AG08395 (cell line): ENCODE measurements at places on chromosomes 4 and X.
A peak's percentile ranks its signal among the peaks of the same experiment; 100 is the strongest.

DNA sequence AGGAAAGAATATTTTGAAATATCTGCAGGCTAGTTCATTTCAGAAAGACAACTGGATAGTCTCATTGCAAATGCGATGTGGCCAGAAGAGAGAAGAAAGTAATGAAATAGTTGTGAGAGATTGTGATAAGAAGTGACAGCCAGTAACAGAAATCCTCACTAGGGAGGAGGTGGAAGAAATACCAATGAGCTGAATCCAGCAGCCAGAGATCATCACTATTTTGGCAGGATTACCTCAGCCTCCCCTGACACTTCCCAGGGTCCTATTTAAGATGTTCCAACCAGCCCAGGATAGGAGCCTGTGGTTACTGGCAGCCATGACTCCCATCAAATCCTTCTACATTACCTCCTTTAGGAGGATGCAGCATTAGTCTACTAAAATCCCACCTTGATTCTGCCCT, 76.7 kb upstream of the ARHGAP24 start:
- DNase-seq, result peak; percentile 53

- DNase-seq, result no peak
Measured at GRCh38 chrX:153310901-153311300, 10.7 kb downstream of the PNMA6F start.

DNA sequence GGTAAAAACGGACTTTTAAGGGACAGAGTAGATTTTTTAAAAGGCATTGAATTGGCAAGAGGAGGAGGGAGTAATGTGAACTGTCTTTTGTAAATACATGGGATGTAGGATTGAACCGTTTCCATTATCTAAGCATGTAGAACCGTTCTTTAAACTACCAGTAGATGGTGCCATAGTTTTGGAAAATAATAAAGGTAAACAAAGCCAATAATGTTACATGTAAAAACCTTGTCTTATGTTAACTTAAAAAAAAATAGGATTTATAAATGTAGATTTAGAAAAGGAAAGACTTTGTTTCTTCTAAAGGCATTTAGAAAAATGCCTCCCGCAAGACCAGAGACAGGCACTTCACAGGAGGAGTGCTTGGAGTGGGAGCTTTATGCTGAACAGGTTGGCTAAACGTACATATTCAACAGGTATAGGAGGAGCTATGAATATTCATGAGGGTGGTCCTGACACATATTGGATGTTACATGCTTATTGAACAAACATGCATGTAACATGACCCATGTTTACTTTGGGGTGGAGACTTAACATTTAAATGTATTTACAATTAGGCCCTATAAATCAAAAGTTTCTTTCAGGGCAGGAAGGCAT, 45.5 kb upstream of the FAM241A start:
- DNase-seq, result peak; percentile 69

- no peak for DNase-seq
Measured at GRCh38 chr4:153912301-153912700, 123.4 kb upstream of the SFRP2 start.

DNA sequence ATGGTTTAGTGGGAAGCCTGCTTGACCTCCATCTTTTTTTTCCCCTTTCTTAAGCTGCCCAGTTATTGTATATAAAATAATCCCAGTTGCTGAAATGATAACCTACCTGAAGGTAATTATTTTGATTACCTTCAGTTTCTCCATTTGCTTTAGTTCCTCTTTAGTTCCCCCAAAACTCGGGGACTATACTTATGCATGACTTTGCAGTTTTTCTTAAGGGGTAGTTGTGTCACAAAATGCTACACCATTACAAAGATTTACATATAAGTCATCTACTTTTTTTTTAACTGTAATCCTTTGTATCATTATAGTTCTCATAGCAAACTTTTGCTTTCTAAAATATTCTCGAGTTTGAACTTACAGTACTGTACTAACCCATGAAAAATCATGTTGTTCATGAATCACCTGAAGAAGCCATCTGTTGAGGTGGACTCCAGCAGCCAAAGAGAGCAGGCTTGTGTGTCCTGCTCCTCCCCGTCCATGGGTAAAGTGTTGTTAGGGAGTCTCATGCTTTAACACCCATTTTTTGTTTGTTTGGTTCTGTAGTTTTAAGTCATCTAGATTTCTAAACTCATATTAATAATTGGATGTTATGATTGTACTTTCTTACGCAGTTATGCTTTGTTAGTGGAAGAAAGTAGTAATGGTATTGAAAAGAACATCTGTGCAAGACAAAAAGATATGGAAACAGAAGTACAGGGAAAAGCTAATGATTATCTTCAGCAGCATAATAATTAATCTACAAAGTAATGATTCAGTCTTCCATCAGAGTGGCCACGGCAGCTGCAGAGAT, 34.6 kb downstream of the HADH start:
- no peak for DNase-seq

- DNase-seq, result peak; percentile 3
Measured at GRCh38 chr4:79854856-79855502, 218.1 kb downstream of the ANTXR2 start.

DNA sequence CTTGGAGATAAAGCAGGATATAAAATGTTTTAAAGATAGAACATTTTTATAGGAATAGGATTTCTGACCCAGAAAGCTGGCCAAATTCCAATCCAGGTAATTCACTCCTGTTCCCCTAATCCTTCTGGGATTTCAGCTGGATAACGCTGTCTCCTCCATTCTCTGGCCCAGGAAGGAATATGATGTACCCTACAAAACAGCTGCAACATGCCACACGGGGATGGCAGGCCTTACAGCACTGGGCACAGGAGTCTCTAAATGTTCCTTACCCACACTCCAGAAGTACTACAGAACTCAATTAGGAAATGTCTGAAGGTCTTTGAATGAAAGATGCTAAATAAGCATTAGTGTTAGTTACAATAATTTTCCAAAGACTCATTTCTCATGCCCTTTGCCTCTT, 15.8 kb downstream of the CAMK2D start:
- DNase-seq, result no peak

- DNase-seq, result peak; percentile 34
Measured at GRCh38 chr4:119038116-119038841, 97.4 kb upstream of the MYOZ2 start.

DNA sequence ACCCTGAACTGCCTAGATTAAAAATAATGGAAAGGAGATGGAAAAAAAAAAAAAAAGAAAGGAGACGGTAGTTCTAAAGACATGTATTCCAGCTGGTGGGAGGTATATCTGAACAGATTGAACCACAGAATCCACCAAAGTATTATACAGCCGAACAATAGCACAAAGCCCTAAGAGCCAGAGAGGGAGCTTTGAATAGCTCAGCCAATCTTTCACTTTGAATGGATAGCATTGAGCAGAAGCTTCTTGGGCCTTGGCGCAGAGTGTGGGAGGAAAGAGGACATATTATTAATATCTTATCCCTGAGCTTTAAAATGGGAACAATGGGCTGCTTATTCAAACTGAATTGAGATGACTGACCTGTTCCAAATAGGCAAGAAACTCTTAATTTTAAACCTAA, 147.8 kb upstream of the PAQR3 start:
- no peak for DNase-seq

DNA sequence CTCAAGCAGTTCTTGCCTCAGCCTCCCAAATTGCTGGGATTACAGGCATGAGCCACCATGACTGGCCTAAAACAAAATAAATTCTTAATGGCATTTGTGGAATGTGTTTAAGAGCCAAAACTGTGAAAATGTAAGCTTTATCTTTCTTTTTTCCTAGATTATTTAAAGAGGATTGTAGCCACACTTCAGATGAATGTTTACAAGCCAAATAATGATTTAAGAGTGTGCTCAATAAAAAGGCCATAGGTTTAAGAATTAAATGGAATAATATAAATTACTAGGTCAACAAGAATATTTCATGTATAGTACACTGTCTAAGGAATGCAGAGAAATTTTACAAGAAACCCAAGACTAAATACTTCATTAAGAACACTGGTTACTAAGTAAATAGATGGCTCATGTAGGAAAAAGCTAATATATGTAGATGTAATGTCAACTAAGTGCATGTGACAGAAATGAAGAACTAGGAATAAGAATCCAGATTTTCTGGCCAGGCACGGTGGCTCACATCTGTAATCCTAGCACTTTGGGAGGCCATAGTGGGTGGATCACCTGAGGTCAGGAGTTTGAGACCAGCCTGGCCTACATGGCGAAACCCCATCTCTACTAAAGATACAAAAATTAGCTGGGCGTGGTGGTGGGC, 21.3 kb upstream of the UGDH start:
- DNase-seq, result peak; percentile 9

- DNase-seq, result no peak
Measured at GRCh38 chr4:186348433-186348832, 82.4 kb downstream of the F11 start.
